ENCODE measurements at places on chromosomes 13 and 19.

- no peak for DNase-seq
Measured at GRCh38 chr19:9875796-9876195, 40.7 kb downstream of the PIN1 start.

DNA sequence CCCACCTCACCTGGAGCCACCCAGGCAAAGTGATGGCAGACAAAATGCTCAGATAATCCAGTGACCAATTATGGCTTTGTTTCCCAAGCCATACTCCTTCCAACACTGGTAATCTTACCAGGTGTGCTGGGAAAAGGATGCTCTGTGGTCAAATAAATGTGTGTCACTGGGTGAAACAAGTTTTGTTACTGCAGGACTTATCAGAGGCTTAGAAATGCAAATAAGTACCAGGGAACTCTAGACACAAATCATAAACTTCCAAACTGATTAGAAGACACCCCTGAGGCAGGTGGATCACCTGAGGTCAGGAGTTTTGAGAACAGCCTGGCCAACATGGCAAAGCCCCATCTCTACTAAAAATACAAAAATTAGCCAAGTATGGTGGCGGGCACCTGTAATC is 26.4 kb downstream of the PIN1 start:
- DNase-seq, result no peak

DNA sequence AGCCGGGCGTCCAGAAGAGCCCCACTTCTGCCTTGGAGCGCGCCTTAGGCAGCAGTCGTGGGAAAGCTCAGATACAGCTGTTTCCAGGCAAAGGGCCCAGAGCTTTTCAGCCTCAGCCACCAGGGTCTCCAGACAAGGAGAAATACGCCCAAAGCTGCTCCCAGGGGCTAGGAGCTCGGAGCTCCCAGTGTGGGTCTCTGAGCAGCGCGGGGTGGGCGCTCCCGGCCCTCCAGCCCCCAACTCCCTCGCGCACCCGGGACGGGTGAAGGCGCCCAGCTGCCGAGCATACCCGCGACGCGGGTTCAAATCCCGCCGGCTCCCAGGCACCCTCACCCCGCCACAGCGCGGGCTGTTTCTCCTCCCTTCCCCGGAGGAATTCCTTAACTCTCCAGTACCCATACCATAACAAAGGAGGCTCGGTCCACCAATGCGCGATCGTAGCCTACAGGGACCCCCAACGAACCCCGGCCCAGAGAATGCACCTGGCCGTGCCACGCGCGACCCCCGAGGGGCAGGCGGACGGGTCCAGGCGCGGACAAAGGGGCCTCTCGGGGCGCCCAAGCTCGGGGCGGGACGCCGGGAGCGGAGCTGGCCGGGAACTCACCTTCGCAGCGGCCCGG is 507 bp downstream of the COL4A1 start:
- DNase-seq, result no peak

DNA sequence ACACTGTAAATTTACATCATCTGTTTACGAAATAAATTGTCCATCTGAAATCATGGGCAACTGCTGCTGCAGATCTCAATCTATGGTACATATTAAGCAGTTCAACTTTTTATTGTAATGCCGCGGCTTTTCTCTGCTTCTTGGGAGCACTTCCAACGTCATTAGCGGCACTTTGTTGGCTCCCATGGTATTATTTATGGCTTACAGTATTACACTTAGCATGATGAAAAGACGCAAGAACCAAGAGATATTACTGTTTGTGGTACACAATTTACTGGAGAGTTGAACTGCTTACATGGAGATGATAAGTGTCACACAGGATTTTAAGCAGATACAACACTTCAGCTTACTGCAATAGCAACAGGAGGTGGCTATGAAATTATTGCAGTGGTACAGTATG is 442.1 kb downstream of the PCDH20 start:
- no peak for DNase-seq

Measured in heart left ventricle (tissue), 16 donors.